ENCODE measurements at places on chromosomes 11 and 22.

DNA sequence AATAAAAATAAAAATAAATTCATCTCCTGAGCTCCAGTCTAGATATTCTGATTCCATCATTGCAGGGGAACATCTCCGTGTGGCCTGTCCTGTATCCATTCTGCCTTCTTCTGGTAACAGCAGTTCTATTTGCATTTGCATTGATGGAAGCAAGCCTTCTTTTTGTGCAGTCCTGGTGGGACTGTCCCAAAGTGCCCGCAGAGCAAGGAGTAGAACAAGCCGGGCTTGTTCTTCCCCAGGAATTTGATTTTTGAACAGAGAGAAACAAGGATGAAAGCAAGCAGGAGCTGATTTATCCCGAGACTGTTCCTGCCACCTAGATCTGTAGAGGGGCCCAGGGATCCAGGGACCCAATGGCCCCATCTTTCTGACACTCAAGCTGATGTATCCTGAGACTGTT is 65.4 kb downstream of the SYN3 start:
- DNase-seq, result no peak

DNA sequence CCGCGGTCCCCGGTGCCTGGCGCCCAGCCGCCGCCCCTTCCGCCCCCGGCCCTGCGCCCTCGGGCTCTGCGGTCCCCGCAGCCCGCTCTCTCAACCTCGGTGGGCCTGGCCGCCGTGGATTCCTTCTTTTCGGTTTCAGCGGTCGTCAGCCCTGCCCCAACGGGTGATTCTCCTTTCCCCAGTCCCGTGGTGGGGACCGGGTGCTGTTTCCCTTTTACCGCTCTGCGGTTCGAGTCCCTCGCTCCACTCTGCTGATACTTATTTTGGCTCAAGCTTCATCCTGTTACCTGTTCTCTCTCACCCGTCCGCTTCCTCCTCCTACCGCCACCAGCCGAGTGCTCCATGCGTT is 494 bp downstream of the ZDHHC5 start:
- DNase-seq, result peak; percentile 59

- no peak for DNase-seq
These were observed 4.1 kb upstream of the ANKRD13D start for GRCh38 chr11:67284811-67285540.

DNA sequence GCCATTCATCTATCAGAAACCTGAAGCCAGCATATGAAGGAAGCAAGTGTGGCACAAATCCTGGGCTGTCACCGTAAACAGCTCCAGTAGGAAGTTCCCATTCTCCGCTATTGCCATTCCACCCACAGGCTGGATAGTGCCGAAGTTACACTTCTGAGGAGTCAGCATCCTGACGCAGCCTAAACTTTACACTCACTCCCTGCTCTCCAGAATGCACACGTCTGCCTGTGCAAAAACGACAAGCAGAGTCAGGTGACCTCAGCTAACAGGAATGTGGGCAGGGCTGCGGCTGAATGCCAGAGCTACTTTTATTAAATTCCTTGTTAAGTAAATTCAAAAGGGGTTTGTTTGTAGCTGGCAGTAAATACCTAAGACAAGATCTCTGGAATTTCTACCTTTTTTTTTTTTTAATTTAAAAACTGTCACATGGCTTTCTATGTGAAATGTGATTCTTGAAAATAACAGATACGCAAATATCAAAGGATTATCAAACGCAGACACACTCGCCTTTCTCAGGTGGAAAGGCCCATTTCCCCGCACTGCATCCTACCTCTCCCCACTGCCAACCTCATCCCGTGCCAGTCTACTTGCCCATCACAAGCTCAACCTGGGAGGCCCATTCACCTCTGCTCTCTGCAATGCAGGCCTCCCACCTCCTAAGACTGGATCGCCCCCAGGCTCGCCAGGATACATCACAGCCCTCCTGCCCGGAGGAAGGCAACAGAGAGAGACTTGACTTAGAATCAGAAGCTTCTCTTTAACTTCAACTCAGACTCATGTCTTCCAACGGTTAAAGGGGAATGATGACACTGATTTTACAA is 33.5 kb downstream of the NFRKB start:
- DNase-seq, result no peak

- DNase-seq, result no peak
These were observed 43.1 kb downstream of the LRP5 start for GRCh38 chr11:68355471-68355870.

DNA sequence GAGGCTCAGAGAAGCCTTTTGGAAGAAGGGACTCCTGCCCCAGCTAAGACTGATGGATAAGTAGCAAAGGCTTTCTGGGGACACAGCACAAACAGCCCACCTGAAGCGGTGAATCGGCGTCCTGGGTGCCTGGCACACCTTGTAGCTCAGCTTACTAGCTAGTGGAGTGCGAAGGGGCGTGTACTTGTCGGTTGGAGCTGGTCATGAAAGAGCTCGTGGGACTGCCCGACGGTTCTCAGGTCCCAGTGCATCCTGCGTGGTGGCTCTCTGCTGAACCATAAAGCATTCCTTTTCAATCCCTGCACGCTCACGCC is 690 bp upstream of the UVRAG start:
- no peak for DNase-seq

- DNase-seq, result no peak
These were observed 301.6 kb upstream of the C11orf87 start for GRCh38 chr11:109120341-109120740.

DNA sequence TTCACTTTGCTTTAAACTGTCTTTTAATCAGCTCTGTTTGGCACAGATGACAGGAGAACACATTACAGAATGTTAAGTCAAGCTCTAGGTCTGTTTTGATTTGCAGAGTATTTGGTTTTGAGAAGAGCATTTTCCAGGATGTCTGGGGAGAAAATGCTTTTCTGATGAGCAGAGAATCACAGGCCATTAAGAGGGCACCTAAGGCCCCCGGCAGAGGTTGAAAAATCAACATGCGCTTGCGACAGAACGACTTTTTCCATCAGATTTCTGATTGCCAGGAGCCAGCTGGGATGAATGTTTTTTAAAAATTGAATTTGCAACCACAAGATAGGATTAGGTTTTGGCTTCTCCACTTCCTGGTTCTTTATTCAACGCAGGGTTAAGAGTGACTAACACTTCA is 304.5 kb downstream of the JRKL start:
- DNase-seq, result no peak

DNA sequence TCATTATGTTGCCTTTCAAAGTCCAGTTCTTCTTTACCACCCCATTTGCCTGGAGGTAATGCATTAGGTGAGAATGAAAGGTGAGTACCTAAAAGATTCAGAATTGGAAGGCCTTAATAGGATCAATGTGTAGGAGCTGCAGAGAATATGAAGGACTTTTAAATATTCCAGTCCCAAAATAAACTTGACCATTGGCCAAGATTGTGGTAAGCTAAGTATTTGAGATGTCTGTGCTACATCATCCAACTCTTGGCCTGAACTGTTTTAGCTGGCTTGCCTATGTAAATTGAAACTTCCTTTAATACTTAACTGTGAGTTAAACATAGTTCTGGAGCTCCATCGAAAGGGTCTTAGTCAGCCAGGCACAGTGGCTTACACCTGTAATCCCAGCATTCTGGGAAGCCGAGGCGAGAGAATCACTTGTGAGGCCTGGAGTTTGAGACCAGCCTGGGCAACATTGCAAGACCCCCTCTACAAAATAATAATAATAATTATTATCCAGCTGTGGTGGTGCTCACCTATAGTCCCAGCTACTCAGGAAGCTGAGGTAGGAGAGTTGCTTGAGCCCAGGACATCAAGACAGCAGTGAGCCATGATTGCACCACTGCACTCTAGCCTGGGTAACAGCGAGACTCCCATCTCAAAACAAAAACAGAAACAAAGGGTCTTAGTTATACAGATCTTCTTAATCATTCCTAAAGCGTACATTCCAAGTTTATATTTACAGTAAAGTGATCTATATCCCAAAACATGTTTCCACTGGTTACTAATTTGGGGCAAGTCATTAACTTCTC is 29.8 kb downstream of the MTMR3 start:
- DNase-seq, result no peak

GRCh38 chr11:2247496-2247895 is 22.9 kb downstream of the ASCL2 start:
- no peak for DNase-seq

DNA sequence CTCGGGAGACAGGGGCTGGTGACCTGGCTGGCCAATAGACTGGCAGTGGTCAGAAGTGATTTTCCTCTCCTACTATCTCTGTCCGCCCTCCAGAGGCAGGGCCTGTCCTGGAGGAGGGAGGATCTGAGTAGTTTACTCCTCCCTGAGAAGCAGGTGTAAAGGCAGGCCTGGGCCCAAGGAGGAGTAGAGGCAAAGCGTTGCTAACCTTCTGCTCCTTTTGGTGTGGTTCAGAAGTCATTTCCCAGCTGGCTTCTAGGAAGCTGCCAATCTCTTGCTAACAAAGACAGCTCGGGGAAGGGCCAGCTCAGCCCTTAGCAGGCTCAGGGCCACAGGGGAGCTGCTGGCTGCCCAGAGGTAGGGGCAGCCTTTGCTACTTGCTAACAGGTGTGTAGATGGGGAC is 151.1 kb upstream of the NECTIN1 start:
- no peak for DNase-seq

DNA sequence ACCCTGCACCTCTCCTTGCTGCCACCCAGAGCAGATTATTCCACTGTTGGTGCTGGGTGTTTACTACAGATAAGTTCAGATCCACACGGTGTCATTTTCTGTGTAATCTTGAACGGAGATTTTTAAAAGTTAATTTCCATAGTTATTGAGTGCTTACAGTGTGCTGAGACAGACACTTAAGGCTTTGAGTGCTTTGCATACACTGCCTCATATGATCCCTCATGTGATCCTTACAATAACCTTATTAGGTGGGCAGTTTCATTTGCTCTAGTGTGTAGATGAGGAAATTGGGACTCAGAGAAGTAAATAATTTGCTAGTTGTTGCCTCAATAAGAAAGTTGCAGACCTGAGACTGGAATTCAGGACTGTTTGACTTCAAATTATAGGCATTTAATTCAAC is 32.3 kb upstream of the ME3 start:
- no peak for DNase-seq
